ENCODE measurements at places on chromosomes 6 and 20.

- DNase-seq, result no peak
Measured at GRCh38 chr6:23526526-23526925, 599.5 kb upstream of the NRSN1 start.

DNA sequence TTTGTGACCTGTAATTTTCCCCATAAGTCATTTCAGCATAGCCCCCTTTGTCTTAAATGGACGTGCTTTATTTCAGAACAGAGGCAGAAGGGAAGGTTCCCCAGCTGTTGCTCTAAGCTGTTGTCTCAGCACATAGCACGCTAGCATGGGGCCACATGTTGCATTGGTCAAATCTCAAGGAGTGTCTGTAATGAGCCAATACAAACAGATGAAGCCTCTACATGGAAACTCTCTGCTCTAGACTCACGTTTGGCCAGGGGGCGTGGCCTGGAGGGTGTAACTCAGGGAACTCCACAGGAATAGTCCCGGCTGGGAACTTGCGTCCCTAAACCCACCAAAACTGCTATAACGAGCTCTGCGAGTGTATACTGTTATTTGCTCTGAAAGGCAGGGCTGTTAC, 35.2 kb upstream of the SLC22A2 start:
- no peak for DNase-seq

GRCh38 chr20:40225596-40225995, 463.4 kb downstream of the MAFB start:
- DNase-seq, result no peak

DNA sequence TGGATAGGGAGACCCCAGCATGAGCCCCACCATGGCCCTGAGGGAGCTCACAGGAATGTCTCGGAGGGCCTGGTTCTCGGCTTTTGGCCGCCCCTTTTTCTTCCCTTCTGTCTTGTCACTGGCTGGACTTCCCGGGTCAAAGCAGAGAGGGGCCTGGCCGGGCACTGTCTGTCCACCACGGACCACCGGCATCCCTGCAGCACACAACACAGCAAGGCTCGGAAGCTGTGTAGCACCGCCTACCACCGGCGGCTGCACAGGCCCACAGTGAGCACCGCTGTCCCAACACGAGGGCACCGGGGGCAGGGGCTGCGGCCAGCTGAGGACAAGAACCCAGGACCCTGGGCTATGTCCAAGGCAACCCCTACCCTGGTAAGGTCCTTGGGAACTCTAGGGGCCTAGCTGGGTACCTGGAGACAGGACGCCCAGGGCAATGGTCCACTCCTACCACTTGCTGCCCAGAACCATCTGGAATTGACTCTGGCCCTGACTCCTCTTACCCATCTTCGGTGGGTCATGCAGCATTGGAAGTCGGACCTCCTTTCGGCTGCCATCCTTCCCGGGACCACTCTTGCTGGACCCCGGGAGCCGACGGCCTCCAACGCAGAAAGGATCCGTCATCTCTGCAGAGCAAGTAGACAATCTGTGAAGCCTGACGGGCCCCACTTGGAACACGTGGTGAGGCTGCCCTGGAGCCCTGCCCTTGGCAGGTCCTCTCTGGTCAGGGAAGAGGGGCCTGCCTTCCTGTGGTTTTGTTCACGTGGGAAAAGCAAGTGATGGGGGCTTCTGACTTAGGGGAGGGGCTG, 2.2 kb downstream of the ZNF512B start:
- DNase-seq, result no peak

DNA sequence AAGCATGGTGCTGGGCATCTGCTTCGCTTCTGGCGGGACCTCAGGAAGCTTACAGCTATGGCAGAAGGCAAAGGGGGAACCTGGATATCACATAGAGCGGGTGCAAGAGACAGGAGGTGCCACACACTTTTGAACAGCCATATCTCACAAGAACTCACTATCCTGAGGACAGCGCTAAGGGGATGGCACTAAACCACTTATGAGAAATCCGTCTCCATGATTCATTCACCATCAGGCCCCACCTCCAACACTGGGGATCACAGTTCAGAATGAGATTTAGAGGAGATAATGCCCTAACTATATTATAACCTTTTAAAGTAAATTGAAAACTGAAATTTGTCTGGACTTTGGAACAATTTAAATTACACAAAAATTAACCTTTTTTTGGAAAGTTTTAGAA, 37.8 kb upstream of the SUMO4 start:
- peak; percentile 15 for DNase-seq

DNA sequence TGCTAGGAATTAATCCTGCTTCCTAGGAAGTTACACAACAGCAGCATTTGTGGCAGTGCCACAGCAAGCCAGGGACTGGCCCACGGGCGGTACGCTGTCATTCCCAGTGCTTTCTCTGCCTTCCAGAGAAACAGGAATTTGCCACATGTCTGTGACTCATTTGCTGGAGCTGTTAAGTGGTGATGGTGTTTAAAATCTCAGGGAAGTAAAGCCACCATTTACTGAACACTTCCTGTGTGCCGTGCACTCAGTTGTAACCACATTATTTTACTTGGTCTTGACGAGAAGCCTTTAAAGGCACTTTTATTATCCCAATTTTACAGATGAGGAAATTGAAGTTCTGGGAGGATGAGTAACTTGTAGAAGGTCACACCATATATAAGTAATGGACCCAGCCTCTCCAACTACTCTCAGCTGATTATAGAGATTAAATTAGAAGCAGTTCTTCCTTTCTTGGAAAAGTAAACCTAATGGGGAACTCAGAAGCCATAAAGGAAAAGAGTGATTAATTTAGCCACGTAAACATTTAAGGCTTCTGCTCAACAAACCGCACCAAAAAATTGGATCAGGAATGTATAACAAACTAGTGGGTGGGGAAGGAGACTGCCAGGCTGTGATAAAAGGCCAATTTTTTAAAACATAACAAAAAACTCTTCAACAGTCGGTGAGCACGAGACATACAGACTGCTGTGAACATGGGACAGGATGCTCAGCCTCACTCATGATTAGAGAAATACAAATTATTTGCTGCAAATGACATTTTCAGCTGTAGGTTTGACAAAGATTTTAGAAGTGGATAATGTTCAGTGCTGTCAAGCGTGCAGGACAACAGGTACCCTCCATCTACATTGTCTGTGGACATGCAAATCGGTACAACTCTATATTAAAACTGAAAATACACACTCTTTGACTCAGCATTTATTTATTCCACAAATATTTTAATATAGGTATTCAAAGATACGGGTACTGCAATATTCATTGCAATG, 311.2 kb downstream of the NRN1 start:
- peak; percentile 99 for DNase-seq

- DNase-seq, result peak; percentile 58
Measured at GRCh38 chr6:55925292-55925691, 49.9 kb upstream of the BMP5 start.

- DNase-seq, result no peak
Measured at GRCh38 chr20:61884571-61885389, 180.9 kb downstream of the TAF4 start.

DNA sequence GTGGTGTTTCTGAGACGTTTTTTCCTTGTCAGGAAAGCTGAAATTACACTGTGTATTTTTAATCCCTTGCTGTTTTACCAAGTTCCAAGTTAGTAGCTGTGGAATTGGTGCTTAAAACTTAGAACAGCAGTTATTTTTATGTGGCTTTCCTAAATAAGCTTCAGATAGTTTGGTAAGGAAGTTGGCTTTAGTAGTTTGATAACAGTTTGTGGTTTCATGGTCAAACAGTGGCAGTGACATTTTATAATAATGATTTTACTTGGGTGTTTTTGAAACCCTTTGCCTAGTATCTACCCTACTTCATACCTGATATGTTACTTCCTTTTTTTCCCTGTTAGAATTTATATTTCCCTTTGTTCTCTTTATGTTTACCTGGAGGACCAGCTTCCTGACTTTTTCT, 164.9 kb downstream of the JARID2 start:
- DNase-seq, result no peak

- no peak for DNase-seq
Measured at GRCh38 chr6:158789115-158789917, 29.9 kb downstream of the EZR start.

DNA sequence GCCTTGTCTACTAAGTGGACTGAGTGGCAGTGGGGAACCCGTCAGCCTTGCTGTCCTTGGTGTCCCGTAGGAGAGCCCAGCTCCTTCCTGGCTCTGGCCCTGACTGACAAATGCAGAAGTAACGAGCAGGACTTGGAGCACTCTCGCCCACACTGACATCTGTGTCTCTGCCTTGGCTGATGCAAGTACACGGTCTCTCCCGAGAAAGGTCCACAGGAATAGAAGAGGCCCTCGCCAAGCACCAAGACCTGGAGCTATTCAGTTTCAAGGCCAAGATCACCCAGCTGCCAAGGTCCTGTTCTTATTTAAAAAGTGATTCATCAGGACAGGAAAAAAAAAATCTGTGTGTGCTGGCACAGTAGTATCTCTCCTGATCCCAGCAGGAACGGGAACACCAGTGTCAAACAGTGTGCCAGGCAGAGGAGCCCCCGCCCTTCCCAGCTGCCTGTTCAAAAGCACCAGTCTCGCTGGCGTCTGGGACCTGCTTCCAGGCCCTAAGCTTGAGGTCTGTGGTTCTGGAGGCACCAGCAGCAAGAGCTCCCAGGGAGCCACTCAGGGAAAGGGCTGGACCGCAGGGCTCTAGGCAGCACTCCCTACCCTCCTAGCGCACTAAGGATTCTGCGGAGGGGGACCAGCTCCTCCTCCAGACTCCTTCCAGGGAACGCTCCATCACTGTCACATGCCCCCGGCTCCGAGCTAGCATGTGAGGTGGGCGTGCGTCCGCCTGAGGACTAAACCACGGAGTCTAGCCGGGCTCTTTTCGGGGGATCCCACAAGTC, 376.9 kb downstream of the RNGTT start:
- no peak for DNase-seq

DNA sequence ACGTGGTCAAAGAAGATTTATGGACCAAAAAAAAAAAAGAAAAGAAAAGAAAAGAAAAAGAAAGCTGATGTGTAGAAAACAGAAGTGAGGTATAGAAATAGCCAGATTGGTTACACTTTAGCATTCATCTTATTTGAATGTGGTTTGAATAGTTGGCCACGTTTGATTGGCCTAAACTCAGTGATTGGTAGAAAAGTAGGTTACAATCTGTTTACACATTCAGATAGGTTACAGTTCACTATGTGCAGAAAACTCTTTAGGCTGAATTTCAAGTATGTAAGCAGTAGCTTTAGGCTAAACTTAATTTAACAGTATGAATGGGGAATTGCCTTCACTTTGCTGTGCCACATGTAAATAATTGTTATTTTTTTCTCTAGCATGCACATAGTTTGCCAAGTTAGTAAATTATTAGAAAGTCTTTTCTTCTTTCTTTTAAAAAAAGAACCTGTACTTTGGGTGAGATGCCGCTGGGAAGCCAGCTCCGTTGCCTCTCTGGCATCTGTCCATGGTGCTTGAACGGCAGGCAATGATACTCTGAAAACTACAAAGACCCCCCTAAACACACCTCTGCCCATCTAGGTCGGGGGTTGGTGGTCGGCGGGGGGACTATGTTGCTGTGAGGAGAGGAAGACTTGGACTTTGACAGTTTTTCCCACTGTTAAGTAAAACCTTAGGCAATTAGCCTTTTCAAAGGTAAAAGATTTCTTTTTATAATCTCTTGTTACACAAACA, 173.0 kb downstream of the AIG1 start:
- DNase-seq, result no peak

DNA sequence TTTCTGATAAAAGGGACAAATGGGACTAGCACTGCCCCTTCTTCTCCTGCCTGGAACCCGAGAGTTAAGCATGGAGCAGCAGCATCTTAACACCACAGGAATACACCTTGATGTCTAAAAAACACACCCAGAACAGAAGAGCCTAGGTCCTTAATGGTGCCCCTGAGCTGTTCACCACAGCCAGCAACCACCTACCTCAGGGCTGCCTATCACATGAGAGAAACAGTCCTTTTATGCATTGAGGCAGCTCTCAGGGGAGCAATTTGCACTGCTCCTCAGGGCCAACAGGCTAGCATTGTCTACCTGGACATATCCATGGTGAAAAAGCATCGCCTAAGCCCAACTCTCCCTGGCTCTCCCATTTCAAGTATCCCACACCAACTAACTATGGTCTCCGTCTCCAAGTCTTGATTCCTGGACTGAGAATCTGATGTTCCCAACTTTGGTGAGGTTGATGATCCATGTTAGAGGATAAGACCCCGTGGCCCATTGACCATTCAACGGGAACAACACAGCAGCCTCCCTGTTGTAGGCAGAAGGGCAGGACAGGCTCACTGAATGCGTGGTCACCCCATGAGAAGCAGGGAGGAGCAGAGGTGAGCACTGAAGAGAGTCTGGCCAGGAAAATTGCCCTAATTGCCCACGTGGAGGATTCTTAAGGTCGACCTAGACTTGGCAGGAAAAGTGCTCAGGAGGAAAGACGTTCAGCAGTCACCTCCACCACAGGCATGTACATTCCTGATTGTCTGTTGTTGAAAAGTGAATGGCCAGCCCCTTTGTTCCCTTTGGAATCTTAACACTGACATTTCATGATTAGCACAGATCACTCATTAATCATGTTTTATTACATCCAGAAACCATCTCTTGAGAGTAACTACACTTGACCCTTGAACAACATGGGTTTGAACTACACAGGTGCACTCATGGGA, 4.2 kb upstream of the APMAP start:
- no peak for DNase-seq

GRCh38 chr6:14146506-14147096, 29.0 kb downstream of the CD83 start:
- no peak for DNase-seq

DNA sequence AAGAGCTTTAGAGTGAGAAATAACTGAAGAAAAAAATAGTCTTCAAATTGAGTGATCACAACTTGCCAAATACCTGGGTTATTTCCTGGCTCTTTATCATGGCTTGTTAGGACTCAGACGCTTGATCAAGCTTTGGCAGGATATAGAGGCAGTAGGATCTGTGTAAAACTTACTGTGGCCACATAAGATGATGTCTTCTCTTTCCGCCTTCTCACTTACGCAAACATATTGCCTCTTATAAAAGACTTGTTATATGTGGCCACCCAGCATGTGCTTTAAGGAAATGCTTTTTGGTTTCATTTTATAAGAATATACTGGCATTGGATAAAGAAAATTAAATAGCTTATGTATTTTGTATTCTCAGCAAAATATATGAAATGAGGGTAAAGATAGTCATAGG, 101.8 kb upstream of the AKIRIN2 start:
- no peak for DNase-seq

GRCh38 chr6:52620906-52621190, 44.0 kb upstream of the TRAM2 start:
- DNase-seq, result no peak
